ENCODE measurements at places on chromosomes 3 and 15. TPM values are rescaled to one million over a fixed set of nuclear protein-coding genes. Genes with fewer than 3 reads are reported as not detected.

DNA sequence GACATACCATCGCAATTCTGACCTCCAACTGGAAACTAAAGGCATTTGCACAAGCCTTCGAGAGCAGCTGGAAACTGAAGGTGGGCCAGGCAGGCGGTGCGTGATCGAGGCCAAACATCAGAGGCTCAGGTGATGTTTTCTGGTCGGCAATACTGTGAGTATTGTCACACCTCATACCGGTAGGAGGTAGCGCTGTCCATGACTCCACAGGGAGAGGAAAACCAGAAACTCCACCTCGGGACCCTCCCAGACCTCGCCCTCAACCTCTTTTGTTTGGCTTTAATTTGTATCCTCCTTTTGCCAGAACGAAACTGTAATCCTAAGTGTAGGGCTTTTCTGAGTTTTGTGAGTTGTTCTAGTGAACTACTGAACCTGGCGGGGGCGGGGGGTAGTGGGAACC is 43.6 kb downstream of the LDHAL6B start:
- no peaks in the 10 kb centered on the region for H3K4me1 ChIP-seq
- no peak for DNase-seq
- no peak overlapping the region for H3K27ac ChIP-seq

- DNase-seq: no peak
These were observed 189.5 kb downstream of the TPRG1 start for GRCh38 chr3:189361103-189361835.

The DUOX2 gene
- total RNA-seq: 2.6 TPM

The SSUH2 gene
- 0.78 TPM for total RNA-seq

GRCh38 chr15:34271493-34271892 is 46.7 kb downstream of the EMC4 start:
- H3K4me1 ChIP-seq: no peaks in the 10 kb centered on the region
- no peaks in the 10 kb centered on the region for H3K27me3 ChIP-seq
- H3K36me3 ChIP-seq: no peaks in the 10 kb centered on the region

- H3K4me3 ChIP-seq: no peak overlapping the region
- no peak for DNase-seq
- H3K27me3 ChIP-seq: no peaks in the 10 kb centered on the region
- no peak overlapping the region for H3K27ac ChIP-seq
- no peaks in the 10 kb centered on the region for H3K36me3 ChIP-seq
- H3K4me1 ChIP-seq: peaks cover 3% of the 10 kb centered on the region
These were observed 70.9 kb downstream of the ANKRD28 start for GRCh38 chr3:15726881-15727280.

DNA sequence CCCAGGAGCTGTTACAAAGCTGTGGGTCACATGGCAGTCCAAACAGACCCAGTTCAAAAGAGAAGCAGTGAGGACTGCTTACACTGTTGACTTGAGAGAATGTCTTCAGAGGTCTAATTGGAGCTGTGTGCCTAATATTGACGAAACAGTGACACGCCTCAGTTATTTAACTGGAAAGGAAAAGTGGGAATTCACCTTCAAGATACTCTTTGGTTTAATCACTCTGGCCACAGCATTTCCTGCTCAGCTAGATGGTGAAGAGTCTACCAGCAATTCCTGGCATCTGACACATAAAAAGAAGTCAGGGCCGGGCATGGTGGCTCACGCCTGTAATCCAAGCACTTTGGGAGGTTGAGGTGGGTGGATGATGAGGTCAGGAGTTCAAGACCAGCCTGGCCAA is 326.4 kb downstream of the SV2B start:
- no peak overlapping the region for H3K4me3 ChIP-seq
- no peak overlapping the region for H3K27ac ChIP-seq
- no peak for DNase-seq
- no peaks in the 10 kb centered on the region for H3K27me3 ChIP-seq
- no peaks in the 10 kb centered on the region for H3K36me3 ChIP-seq

The CTXN2 gene
- total RNA-seq: not detected

- no peaks in the 10 kb centered on the region for H3K27me3 ChIP-seq
- H3K4me3 ChIP-seq: no peak overlapping the region
- no peaks in the 10 kb centered on the region for H3K36me3 ChIP-seq
These were observed 85.6 kb downstream of the CLSTN2 start for GRCh38 chr3:140020541-140020940.

DNA sequence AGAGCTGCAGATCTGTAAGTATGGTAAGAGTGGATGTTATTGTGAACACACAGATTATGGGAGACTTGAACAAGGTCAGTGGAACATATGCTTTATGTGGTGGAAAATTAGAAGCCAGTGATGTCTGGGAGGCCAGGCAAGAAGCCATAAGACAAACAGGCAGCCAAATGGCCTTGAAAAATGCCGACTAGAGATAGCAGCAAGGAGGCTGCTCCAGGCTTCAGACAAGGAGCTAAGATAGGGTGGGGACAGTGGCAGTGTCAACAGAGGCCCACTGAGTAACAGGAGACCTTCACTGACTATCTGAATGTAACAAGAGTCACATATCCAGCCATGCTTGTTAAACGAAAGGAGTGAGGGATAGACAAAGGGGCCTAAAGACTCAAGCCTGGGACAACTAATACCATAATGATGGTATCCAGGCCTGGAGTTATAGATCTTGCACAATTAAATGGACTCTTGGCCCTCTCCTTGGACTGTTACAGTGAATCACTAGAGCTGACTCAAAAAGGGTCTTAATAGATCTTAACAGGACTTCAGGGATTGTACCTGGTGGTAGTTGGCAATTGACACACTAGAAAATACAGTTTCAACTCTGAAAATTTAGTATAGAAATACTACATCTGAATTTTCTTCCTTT is 50.6 kb downstream of the CFAP20DC start:
- H3K36me3 ChIP-seq: no peaks in the 10 kb centered on the region
- H3K27me3 ChIP-seq: no peaks in the 10 kb centered on the region
- H3K4me1 ChIP-seq: no peaks in the 10 kb centered on the region
- DNase-seq: no peak
- H3K27ac ChIP-seq: no peak overlapping the region

GRCh38 chr15:55496716-55497115 is 11.3 kb downstream of the DNAAF4 start:
- no peaks in the 10 kb centered on the region for H3K4me1 ChIP-seq
- H3K36me3 ChIP-seq: no peaks in the 10 kb centered on the region
- no peaks in the 10 kb centered on the region for H3K27me3 ChIP-seq
- no peak overlapping the region for H3K27ac ChIP-seq
- no peak overlapping the region for H3K4me3 ChIP-seq

- no peaks in the 10 kb centered on the region for H3K4me1 ChIP-seq
- H3K36me3 ChIP-seq: peaks cover 12% of the 10 kb centered on the region
- no peak overlapping the region for H3K4me3 ChIP-seq
- no peak for DNase-seq
- no peaks in the 10 kb centered on the region for H3K27me3 ChIP-seq
These were observed 14.5 kb downstream of the EMC4 start for GRCh38 chr15:34239151-34239808.

DNA sequence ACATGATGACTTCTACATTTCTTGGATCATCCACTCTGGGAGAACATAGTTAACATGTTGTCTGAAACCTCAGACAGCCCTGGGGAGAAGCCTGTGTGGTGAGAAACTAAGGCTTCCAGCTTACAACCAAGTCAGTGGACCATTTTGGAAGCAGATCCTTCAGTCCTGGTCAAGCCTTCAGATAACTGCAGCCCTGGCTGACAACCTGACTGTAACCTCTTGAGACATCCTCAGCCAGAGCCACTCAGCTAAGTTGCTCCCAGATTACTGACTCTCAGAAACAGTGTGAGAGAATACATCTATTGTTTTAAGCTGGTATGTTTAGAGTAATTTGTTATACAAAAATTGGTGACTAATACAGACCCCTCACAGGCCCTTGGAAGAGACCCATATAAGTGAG is 50.9 kb upstream of the KPNA4 start:
- no peaks in the 10 kb centered on the region for H3K4me1 ChIP-seq
- no peaks in the 10 kb centered on the region for H3K27me3 ChIP-seq
- no peaks in the 10 kb centered on the region for H3K36me3 ChIP-seq
- H3K27ac ChIP-seq: no peak overlapping the region
- H3K4me3 ChIP-seq: no peak overlapping the region

The C2CD4A gene
- 0.36 TPM for total RNA-seq

GRCh38 chr15:31325595-31326155 is 960 bp upstream of the KLF13 start:
- peak; percentile 81 for DNase-seq
- no peaks in the 10 kb centered on the region for H3K27me3 ChIP-seq
- H3K36me3 ChIP-seq: no peaks in the 10 kb centered on the region

DNA sequence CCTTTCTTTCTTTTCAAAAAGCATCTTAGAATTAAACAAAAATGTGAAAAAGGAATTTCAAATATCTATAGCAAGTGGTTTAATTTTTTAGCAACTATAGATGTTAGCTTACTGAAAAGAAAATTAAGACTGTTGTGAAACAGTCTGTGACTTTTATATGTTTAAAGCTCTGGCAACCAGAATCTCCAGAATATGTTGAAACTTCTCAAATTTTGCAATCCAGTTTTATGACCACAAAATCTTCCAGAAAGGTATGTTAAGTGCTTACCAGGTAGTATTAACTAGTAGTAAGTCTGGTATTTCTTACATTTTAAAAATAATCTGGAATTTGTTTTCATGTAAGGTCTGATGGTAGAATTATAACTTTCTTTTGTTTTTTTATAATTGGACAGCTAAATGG is 235.0 kb downstream of the SLC9A9 start:
- H3K4me1 ChIP-seq: no peaks in the 10 kb centered on the region
- no peak overlapping the region for H3K4me3 ChIP-seq
- H3K27ac ChIP-seq: no peak overlapping the region

DNA sequence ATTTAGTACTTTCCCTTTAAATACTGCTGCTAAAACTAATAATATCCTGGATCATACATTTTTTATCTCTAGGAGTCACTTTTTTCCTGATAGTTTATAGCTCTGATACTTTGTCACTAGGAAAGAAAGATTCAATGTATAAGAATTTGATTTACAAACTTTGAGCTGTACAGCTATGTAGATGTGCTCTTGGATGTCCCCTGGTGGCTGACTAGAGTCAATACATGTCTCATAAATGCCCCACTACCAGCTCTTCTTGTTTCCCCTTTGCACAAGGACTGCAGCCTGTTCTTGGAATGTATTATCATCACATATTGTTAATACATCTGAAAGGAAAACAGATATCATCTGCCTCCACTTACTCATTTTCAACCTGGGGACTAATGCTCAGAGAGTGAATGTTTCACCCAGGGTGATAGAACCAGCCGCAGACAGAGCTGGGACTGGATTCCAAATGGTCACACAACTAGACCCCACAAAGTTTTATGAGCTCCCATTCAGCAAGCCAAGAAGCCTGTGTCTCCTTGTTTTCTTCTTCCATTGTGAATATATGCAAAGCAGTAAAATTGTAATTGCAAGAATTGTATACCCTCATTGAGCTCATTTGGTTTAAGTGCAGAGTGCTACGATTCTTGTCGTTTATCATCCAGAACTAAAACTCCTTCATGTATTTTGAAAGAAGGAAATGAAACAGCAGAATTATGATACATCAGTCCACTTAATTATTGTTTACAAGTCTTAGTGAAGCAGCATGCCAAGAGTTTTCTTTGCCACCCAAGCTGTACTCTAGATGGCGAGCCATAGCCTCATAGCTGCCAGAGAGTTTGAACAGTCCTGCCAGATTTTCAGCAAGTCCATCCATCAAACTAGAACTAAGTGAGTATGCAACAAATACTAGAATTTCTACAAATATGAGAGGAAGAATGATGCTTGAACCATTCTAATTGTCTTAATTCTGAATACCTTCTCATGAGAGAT is 261.6 kb upstream of the LMCD1 start:
- H3K27me3 ChIP-seq: no peaks in the 10 kb centered on the region
- no peak for DNase-seq
- no peak overlapping the region for H3K4me3 ChIP-seq

- no peaks in the 10 kb centered on the region for H3K36me3 ChIP-seq
- no peak overlapping the region for H3K4me3 ChIP-seq
- no peaks in the 10 kb centered on the region for H3K4me1 ChIP-seq
- no peaks in the 10 kb centered on the region for H3K27me3 ChIP-seq
- no peak overlapping the region for H3K27ac ChIP-seq
These were observed 57.4 kb upstream of the PPARG start for GRCh38 chr3:12231431-12231830.

The RTP1 gene
- 0.48 TPM for total RNA-seq

The CHRM5 gene
- total RNA-seq: not detected

The TEX55 gene
- not detected for total RNA-seq

The DZIP3 gene
- 9.3 TPM for total RNA-seq

GRCh38 chr3:170301405-170301804 is 56.1 kb upstream of the SKIL start:
- H3K4me1 ChIP-seq: no peaks in the 10 kb centered on the region
- no peak overlapping the region for H3K4me3 ChIP-seq
- no peak overlapping the region for H3K27ac ChIP-seq
- no peaks in the 10 kb centered on the region for H3K36me3 ChIP-seq
- no peaks in the 10 kb centered on the region for H3K27me3 ChIP-seq

The GOLGA8Q gene
- 1.0 TPM for total RNA-seq

The A4GNT gene
- total RNA-seq: not detected

The UROC1 gene
- total RNA-seq: not detected

DNA sequence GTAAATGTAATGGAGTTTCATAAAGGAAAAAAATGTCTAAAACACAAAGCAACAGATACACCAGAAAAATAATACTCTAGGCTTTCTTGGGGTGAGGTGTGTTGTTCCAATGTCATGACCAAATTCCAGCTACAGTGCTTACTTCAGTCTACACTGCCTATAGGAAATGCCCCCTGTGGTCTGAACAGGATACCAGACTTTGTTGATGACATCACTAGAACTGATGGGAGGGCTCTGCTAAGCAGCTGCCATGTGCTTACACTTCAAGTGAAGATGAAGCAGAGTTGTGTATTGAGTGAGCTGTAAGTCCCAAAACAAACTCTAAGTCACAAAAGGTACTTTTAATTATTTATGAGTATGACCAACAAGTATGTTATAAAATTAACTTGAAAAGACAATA is 456.1 kb upstream of the IL12A start:
- no peak for DNase-seq
- no peak overlapping the region for H3K4me3 ChIP-seq
- H3K27ac ChIP-seq: no peak overlapping the region
- H3K36me3 ChIP-seq: no peaks in the 10 kb centered on the region
- no peaks in the 10 kb centered on the region for H3K4me1 ChIP-seq

GRCh38 chr3:43693594-43693993 is 2.9 kb downstream of the ABHD5 start:
- peaks cover 4% of the 10 kb centered on the region for H3K4me1 ChIP-seq
- no peak for DNase-seq
- H3K27me3 ChIP-seq: no peaks in the 10 kb centered on the region
- H3K4me3 ChIP-seq: no peak overlapping the region
- no peak overlapping the region for H3K27ac ChIP-seq

DNA sequence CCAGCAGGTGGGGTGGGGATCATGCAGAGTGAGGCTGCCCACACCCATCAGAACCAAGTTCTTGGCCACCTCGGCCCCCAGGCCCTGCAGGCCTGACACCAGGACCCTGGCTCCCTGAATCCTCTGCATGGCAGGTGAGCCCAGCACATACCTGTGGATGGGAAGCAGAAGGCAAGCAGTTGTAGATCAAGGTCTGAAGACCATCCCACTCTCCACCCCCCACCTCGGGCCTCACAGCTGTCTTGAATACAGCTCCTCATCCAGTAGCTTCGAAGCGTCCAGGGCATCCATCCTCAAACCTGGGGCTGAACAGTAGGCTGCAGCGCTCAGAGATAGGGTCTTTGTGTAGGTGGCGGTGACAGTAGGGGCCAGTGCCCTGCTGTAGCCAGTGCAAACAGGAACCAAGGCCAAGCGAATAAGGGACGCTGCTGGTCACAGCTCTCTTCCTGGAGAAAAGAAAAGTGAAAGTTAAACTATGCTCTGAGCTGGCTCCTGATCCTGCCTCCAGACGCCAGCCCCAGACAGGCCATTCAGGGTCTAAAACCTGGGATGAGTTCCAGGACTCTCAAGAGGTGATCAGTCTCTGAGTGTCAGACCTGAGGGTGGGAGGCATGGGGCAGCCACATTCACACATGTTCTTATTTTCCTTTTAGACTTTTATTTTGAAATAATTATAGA is at the start of gene UBA7:
TSS of gene UBA7 (minus strand) at position 457 of the 678 bp plus-strand sequence. CDS start at position 291, 166 bp downstream.
- DNase-seq: no peak
- H3K4me1 ChIP-seq: no peaks in the 10 kb centered on the region
- H3K4me3 ChIP-seq: peak within 1 kb of the TSS; percentile 35
- no peaks in the 10 kb centered on the region for H3K36me3 ChIP-seq
- no peaks in the 10 kb centered on the region for H3K27me3 ChIP-seq

Measured in aorta (tissue), 5 donors.